ENCODE measurements at places on chromosomes 1 and 21. TPM values are rescaled to one million over a fixed set of nuclear protein-coding genes. Genes with fewer than 3 reads are reported as not detected.

Gene CTSK
- 98.0 TPM for total RNA-seq

Gene FAM72C
- total RNA-seq: 1.9 TPM

Gene SETSIP
- not detected for total RNA-seq

Gene KRTAP10-7
- not detected for total RNA-seq

Gene AKT3
- total RNA-seq: 3.8 TPM

- H3K4me3 ChIP-seq: no peak overlapping the region
- H3K27me3 ChIP-seq: no peaks in the 10 kb centered on the region
- H3K36me3 ChIP-seq: no peaks in the 10 kb centered on the region
- no peak for DNase-seq
- no peaks in the 10 kb centered on the region for H3K4me1 ChIP-seq
Observed at GRCh38 chr1:221525749-221526148, 216.1 kb downstream of the DUSP10 start.

DNA sequence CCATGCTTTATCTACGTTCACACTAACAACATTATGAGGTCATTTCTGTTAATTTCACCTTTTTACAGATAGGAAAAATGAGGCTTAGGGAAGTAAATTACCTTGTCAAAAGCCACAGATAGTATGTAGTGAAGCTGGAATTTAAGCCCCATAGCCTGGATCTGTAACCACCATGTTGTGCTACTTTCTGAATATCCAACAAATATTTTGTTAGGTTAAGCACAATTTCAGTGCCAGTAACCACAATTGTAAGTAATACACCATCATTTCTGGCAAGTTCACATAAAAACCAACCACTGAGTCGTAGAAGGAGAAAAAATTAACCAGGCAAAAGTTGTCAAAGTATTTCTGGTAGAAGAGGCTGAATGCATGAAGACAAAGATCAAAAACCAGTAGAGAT, 593.1 kb upstream of the CAMK1G start:
- H3K27me3 ChIP-seq: no peaks in the 10 kb centered on the region
- DNase-seq: no peak
- H3K4me3 ChIP-seq: no peak overlapping the region
- no peaks in the 10 kb centered on the region for H3K36me3 ChIP-seq
- H3K27ac ChIP-seq: no peak overlapping the region

- no peak for DNase-seq
- H3K4me1 ChIP-seq: peaks cover 13% of the 10 kb centered on the region
Observed at GRCh38 chr1:174818014-174818616, 181.6 kb upstream of the CACYBP start.

- peak overlapping the region; percentile 91 for H3K27ac ChIP-seq
- H3K36me3 ChIP-seq: no peaks in the 10 kb centered on the region
- H3K27me3 ChIP-seq: no peaks in the 10 kb centered on the region
Observed at GRCh38 chr1:23558140-23558871, 995 bp downstream of the ID3 start.

GRCh38 chr1:161727256-161727924, 6.0 kb downstream of the FCRLB start:
- peak; percentile 64 for DNase-seq
- peaks cover 19% of the 10 kb centered on the region for H3K4me1 ChIP-seq
- H3K4me3 ChIP-seq: peak overlapping the region; percentile 93
- no peaks in the 10 kb centered on the region for H3K27me3 ChIP-seq

DNA sequence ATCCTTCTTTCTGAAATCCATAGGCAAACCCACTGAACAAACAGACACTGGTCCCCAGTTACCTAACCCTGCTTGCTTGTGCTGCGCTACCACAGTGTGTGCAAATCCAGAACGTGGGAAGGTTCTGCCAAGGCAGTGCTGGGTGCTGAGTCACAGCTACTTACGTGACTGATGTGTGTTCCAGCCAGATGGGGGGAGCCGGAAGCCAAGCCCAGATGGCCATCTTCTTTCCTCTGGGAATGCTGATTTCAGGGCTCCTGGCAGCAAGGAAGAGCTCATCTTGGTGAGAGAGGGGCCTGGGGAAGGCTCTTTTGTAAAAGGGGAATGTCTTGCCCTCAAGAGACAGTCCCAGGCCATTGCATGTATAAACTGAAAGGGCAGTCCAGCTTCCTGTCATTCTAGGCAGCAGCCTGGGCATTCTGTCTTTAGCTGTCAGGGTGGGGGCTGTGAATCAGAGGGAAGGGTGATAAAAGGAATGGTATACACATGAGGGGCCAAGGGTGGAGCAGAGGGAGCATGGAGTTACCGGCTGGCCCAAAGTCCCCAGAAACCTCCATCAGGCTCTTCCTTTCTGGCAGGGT, 54.1 kb downstream of the CD46 start:
- H3K4me3 ChIP-seq: no peak overlapping the region
- peaks cover 67% of the 10 kb centered on the region for H3K4me1 ChIP-seq
- H3K27ac ChIP-seq: peak overlapping the region; percentile 76
- DNase-seq: peak; percentile 90
- peaks cover 82% of the 10 kb centered on the region for H3K36me3 ChIP-seq
- no peaks in the 10 kb centered on the region for H3K27me3 ChIP-seq

- H3K27ac ChIP-seq: no peak overlapping the region
- no peaks in the 10 kb centered on the region for H3K4me1 ChIP-seq
- no peak for DNase-seq
- H3K4me3 ChIP-seq: no peak overlapping the region
- H3K36me3 ChIP-seq: peaks cover 6% of the 10 kb centered on the region
Observed at GRCh38 chr1:170010443-170010842, 64.1 kb downstream of the KIFAP3 start.

GRCh38 chr1:195954848-195955247, 653.4 kb downstream of the KCNT2 start:
- no peak for DNase-seq
- H3K27me3 ChIP-seq: no peaks in the 10 kb centered on the region
- H3K27ac ChIP-seq: no peak overlapping the region
- H3K36me3 ChIP-seq: no peaks in the 10 kb centered on the region

DNA sequence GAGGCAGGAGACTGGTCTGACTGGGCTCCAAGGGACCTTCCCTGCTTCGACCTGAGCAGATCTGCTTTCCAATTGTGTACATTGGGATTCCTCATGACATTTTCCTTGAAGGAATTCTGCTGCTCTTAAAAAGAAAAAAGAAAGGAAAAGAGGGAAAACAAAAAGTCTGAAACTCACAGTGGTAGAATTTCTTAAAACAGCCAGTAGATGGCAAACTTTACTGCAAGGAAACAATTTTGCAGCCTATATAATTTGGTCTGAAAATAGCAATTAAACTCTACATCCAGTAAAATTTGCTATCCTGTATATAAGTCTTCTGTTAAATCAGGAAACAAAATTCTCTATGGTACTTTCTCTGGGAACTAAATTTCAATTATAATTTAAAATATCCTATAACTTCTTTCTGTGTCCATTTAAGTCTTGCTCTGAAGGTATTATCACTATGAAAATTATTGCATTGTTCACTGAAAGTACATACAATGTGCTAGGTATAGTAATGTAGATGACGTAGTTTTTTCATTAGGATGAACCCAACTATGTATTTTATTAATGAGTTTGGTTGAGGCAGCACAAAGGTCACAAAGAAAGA, 59.8 kb downstream of the CRB1 start:
- no peak overlapping the region for H3K27ac ChIP-seq
- H3K27me3 ChIP-seq: no peaks in the 10 kb centered on the region
- no peaks in the 10 kb centered on the region for H3K36me3 ChIP-seq
- no peaks in the 10 kb centered on the region for H3K4me1 ChIP-seq
- DNase-seq: no peak

DNA sequence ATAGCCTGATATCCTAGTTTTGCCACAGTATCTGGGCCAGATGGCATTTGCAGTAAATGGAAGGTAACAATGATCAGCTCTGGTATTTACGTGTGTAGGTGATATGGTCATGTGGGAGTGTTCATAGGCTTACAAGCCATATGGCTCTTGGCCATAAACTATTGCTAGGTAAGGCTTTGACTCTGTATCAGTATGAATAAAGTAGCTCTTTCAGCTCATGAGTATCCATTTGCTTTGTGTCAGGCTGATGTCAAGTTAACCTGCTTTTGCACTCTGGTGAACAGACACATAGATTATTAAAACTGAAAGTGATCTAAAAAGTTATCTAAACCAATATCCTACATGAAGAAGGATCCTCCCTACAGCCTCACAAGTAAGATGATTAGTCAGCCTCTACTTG, 69.0 kb downstream of the DDR2 start:
- no peak for DNase-seq
- H3K4me3 ChIP-seq: no peak overlapping the region
- H3K27ac ChIP-seq: no peak overlapping the region
- no peaks in the 10 kb centered on the region for H3K27me3 ChIP-seq

DNA sequence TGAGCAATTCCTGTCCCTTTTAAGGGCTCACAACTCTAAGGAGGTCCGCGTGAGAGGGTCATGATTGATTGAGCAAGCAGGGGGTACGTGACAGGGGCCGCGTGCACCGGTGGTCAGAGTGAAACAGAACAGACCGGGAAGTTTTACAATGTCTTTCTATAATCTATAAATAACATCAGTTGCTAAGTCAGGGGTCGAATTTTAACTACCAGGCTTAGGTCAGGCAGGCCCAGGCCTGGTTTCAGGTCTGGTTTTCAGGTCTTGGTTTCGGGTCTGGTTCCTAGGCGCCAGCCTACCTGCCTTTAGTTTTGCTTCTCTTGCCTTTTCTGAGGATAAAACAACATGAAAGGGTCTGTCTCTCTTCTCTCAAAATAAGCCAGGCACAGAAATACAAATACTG, 476.0 kb upstream of the CAMK1G start:
- no peaks in the 10 kb centered on the region for H3K27me3 ChIP-seq
- no peaks in the 10 kb centered on the region for H3K36me3 ChIP-seq
- no peak for DNase-seq
- no peak overlapping the region for H3K27ac ChIP-seq
- H3K4me3 ChIP-seq: no peak overlapping the region

DNA sequence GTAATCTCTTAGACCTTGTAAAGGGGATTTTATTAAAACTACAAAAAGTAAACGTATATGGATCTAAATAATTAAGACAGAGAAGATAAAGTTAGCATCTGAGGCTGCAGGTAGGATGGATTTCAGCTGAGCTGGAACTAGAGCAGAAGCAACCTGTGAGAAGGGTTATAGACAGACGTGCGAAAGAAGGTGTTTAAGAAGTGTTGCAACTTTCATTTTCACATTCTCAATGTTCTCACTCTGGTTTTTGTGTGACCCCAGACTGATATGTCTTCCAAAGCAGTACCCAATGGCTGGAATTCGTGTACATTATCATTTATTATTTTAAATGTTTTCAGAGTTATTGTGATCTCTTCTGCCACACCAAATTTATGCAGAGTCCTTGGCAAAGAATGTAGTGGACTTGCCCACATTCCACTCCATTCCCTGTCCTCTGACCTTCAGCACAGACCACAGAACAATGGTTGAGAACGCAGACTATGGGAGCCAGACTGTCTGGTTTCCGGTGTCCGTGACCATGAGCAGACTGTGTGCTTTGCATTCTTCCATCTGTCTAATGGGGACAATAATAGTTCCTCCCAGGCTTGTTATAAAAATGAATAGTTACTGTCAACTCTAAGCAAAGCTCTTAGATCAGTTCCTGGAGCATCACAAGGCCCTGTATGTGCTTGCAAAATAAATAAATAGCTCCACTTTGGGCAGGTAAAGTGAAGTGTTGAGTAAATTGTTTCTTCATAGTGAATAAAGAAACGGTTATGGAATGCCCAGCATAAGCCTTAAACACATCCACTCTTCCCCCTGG, 140.6 kb upstream of the SAMSN1 start:
- H3K4me3 ChIP-seq: no peak overlapping the region
- no peak overlapping the region for H3K27ac ChIP-seq
- DNase-seq: no peak
- H3K36me3 ChIP-seq: no peaks in the 10 kb centered on the region

DNA sequence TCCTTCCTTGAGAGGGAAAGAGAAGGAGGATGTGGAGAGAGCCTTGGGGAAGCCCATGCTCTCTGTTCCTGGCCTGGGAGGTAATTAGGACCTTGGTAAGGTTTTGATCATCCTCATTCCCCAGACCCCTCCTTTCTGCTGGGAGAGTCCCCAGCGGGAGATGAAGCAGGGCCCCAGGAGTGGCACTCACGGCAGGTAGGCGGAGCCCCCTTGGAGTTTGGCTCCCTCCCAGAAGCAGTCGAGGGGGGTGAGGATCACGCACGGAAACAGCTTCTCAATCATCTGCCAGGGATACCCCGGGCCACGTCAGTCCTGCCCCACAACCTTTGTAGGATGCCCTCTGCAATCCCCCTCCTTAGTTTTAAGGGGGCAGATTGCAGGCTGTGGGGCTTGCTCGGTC, 11.5 kb downstream of the PTCH2 start:
- no peak overlapping the region for H3K4me3 ChIP-seq
- peaks cover 6% of the 10 kb centered on the region for H3K4me1 ChIP-seq
- no peak overlapping the region for H3K27ac ChIP-seq
- no peaks in the 10 kb centered on the region for H3K27me3 ChIP-seq

- H3K4me3 ChIP-seq: no peak overlapping the region
- H3K4me1 ChIP-seq: no peaks in the 10 kb centered on the region
- H3K36me3 ChIP-seq: peaks cover 13% of the 10 kb centered on the region
Observed at GRCh38 chr1:93532780-93533378, 85.0 kb downstream of the FNBP1L start.

DNA sequence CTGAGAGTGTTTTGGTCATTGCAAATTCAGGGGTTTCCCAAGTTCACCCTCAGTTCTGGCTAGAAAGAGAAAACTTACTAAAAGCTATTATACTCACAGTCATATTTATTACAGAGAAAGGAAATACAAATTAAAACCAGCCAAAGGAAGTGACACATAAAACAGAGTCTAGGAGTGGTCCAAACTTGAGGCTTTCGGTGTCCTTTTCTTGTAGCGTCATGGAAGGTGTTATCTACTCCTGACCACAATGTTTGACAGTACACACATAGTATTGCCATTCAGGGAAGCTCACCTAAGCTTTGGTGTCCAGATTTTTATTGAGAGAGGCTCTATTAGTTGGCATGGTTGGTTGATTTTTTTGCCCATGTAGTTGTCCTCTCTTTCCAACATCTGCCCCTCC, 59.0 kb downstream of the SLC35A3 start:
- H3K27ac ChIP-seq: no peak overlapping the region
- DNase-seq: no peak

GRCh38 chr1:70864302-70864701, 183.3 kb downstream of the PTGER3 start:
- no peak overlapping the region for H3K4me3 ChIP-seq
- no peaks in the 10 kb centered on the region for H3K4me1 ChIP-seq
- H3K27me3 ChIP-seq: no peaks in the 10 kb centered on the region
- no peak for DNase-seq

- H3K4me3 ChIP-seq: no peak overlapping the region
- H3K36me3 ChIP-seq: no peaks in the 10 kb centered on the region
- H3K27me3 ChIP-seq: no peaks in the 10 kb centered on the region
Observed at GRCh38 chr21:15688016-15688415, 41.8 kb upstream of the USP25 start.

DNA sequence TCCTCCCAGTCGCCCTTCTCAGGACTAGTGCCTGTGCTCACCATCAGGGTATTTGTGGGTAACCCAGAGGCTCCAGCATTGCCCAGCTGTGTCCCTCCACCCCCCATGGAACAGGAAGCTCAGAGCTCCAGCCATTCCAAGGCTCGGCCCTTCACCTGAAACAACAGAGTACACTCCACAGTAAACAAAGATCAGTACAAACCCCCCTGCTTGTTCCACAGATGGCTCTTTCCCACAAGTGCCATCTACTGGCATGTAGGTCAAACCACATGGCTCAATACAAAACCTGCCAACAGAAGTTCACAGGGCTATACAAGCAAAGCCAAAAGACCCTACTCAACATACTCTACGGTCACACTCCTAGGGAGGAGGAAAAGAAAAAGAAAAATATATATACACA, 258.7 kb downstream of the AGBL4 start:
- no peaks in the 10 kb centered on the region for H3K36me3 ChIP-seq
- no peaks in the 10 kb centered on the region for H3K4me1 ChIP-seq
- no peak overlapping the region for H3K27ac ChIP-seq
- DNase-seq: no peak
